ENCODE measurements at places on chromosomes 4 and X. TPM values are rescaled to one million over a fixed set of nuclear protein-coding genes. Genes with fewer than 3 reads are reported as not detected.
A peak's percentile ranks its signal among the peaks of the same experiment; 100 is the strongest.

- DNase-seq, result no peak
Observed at GRCh38 chr4:20194123-20195013, 57.3 kb upstream of the SLIT2 start.

DNA sequence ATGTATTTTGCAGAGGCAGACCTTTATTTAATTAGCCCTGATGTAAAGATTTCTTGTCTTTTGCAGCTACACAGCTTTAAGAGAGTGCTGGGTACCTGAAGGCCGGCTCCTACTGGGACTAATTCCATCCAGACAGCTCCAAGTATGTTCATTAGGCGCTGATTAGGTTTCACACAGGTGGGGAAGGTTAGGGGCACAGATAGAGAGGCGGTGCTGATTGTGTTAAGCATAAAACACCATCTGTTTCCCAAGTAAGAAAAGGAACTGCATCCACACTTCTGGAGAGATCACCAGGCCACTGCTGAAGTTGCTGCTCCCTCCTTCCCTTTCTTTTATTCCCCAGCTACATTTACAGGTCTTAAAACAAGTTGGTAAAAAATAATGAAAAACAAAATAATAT, 349.5 kb downstream of the ZIC3 start:
- no peak for DNase-seq

The CT47B1 gene
- total RNA-seq, result not detected

The PAGE2 gene
- not detected for total RNA-seq

DNA sequence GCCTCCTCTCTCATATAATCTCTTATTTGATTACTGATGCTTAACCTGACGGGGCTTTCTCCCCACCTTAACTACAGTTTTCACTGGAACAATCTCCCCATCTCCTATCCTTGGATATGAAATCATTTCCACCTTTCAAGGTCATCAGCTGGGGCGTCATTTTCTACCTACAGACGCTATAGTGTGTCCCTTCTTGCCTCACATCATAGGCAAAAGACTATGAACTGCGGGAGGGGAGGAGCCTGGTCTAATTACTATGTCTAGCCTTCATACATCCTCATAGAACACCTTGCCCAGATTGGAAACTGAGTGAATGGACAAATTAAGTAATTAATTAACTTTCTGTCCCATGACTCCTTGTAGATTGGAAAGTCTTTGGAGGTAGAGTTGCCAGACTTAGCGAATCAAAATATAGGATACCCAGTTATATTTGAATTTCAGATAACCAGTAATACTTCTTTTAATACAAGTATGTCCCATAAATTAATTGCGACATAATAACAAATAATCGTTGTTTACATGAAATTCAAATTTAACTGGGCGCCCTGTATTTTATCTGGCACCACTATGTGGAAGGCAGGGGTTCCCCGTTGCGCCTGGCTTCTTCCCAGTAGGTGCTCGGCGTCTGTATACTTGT, 752 bp upstream of the ATP6AP2 start:
- DNase-seq, result no peak

- DNase-seq, result no peak
Observed at GRCh38 chr4:8289151-8289750, 19.7 kb downstream of the HTRA3 start.

- no peak for DNase-seq
Observed at GRCh38 chr4:100461807-100462605, 55.8 kb downstream of the EMCN start.

The FAM9C gene
- not detected for total RNA-seq

GRCh38 chr4:125331116-125331515, 16.4 kb downstream of the FAT4 start:
- DNase-seq, result no peak

The ETDB gene
- total RNA-seq, result not detected

DNA sequence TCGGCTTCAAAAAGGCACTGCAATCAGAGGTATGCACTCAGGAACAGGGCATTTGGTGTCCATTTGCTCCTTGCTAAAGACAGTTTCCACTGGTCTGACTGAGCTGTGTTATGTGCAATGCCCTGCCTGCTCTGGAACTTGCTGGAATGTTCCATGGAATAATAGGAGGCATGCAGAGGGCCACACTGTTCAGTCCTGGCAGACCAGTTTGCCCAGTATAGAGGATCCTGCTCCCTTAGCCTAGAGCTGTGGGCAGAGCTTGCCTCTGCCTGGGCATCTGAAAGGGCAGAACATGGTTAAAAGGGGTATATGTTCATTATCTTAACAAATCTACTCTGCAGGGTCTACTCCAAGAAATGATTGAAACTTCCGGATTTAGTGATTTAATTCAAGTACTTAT, 27.8 kb upstream of the CD99L2 start:
- DNase-seq, result no peak

- no peak for DNase-seq
Observed at GRCh38 chrX:2928191-2928582, 952 bp downstream of the ARSD start.

The BCORL1 gene
- 12.1 TPM for total RNA-seq

- peak; percentile 17 for DNase-seq
Observed at GRCh38 chr4:55635741-55636655, at the start of gene NMU. TSS of gene NMU (minus strand) at chr4:55636298. CDS start at chr4:55636192, 106 bp downstream.
